Tibial artery (tissue), 4 donors: ENCODE measurements at places on chromosomes 12 and 14.

DNA sequence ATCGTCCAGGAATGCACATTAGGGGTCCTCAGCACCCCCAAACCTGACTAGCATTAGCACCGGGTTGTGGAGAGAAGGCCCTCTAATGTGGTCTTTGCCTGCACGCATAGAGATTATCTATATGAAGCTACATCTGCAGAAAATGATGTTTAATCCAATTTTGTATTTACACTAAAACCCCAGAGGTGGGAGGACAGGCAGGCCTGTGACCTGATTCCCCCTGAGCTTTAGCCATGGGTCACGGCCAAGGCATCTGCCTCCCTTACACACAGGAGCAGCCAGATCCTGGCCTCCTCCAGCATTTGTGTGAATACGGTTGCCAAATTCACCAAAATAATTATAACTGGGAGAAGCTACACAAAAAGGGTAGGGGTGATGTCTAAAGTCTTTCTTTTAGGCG lies 7.0 kb downstream of the APOLD1 start:
- peaks cover 29% of the 10 kb centered on the region for H3K4me1 ChIP-seq
- no peaks in the 10 kb centered on the region for H3K27me3 ChIP-seq
- no peaks in the 10 kb centered on the region for H3K36me3 ChIP-seq
- DNase-seq = no peak

GRCh38 chr12:45668641-45669040 lies 60.9 kb upstream of the ARID2 start:
- H3K27me3 ChIP-seq = no peaks in the 10 kb centered on the region
- DNase-seq = no peak

- no peaks in the 10 kb centered on the region for H3K36me3 ChIP-seq
- H3K4me1 ChIP-seq = no peaks in the 10 kb centered on the region
- no peak overlapping the region for H3K4me3 ChIP-seq
Observed at GRCh38 chr12:85653731-85654455, 182.3 kb downstream of the RASSF9 start.

- no peaks in the 10 kb centered on the region for H3K36me3 ChIP-seq
- no peak for DNase-seq
- H3K4me1 ChIP-seq = no peaks in the 10 kb centered on the region
- H3K27ac ChIP-seq = no peak overlapping the region
- no peak overlapping the region for H3K4me3 ChIP-seq
- H3K27me3 ChIP-seq = no peaks in the 10 kb centered on the region
Observed at GRCh38 chr14:28163233-28163632, 603.4 kb upstream of the FOXG1 start.

DNA sequence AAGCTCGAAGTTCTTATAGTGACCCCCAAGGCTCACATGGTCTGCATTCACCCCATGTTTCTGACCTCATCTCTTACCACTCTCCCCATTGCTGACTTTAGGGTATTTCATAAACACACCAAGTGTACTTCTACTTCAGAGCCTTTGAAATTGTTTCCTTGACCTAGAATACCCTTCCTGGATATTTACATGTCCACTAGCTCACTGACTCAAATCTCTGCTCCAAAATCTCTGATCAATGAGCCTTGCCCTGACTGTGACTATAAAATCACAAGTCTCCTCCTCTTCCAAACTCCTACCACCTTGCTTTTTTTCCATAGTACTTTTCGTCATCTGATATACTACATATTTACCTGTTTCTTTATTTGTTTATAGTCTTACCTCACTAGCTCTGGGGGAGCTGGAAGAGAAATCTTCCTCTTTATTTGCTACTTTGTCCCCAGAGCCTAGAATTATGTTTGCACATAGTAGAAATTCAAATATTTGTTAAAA lies 105.1 kb downstream of the RMST start:
- no peaks in the 10 kb centered on the region for H3K36me3 ChIP-seq
- DNase-seq = no peak
- H3K27me3 ChIP-seq = no peaks in the 10 kb centered on the region

DNA sequence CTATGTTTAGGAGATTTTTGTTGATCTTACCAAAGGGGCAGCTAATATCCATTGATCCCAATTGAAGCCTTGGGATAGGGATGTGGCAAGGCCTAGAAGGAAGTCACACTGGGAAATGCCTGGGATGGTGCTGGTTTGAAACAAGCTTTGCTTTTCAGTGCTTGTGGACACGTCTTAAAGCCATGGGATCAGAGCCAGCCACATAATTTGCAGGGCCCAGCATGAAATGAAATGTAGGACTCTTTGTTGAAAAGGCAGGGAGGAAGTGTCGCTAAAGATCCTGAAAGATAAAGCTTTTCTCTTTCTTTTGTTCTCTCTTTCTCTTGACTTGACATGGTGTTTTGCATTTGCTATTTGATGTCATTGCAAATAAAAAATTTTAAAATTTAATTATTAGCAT lies 5.0 kb downstream of the TTC9 start:
- H3K36me3 ChIP-seq = no peaks in the 10 kb centered on the region
- H3K27me3 ChIP-seq = peaks cover 8% of the 10 kb centered on the region
- no peaks in the 10 kb centered on the region for H3K4me1 ChIP-seq
- H3K4me3 ChIP-seq = no peak overlapping the region
- no peak overlapping the region for H3K27ac ChIP-seq
- no peak for DNase-seq

GRCh38 chr14:104794993-104795780 lies at the start of gene AKT1:
AKT1 (minus strand) TSS chr14:104795748; CDS start chr14:104792643, 3,105 bp downstream.
- DNase-seq = no peak
- no peaks in the 10 kb centered on the region for H3K27me3 ChIP-seq
- H3K4me1 ChIP-seq = peaks cover 63% of the 10 kb centered on the region
- H3K36me3 ChIP-seq = peaks cover 6% of the 10 kb centered on the region
- peak within 1 kb of the TSS; percentile 83 for H3K27ac ChIP-seq
- peak within 1 kb of the TSS; percentile 90 for H3K4me3 ChIP-seq

GRCh38 chr12:75048767-75049166 lies 160.9 kb downstream of the KCNC2 start:
- H3K27me3 ChIP-seq = no peaks in the 10 kb centered on the region
- no peaks in the 10 kb centered on the region for H3K36me3 ChIP-seq
- no peak overlapping the region for H3K27ac ChIP-seq
- no peak for DNase-seq
- H3K4me1 ChIP-seq = no peaks in the 10 kb centered on the region

DNA sequence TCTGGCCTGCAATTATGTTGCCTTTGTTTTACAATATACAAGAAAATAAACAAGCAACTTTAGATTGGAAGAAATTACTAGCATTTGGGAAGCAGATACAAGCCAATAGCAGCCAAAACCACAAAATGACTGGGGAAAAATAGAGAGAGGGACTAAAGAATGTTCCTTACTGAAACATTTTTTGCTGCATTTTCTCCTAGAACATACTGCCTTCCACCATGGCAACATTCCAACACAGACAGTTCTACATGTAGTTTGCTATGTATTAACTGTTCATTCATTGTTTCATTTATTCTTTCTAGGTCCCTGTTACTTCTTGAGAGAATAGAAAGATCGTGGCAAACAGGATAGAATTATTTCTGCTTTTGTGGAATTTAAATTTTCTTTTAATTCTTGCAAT lies 530.2 kb downstream of the RPS29 start:
- DNase-seq = no peak
- H3K4me1 ChIP-seq = no peaks in the 10 kb centered on the region
- no peak overlapping the region for H3K4me3 ChIP-seq
- H3K27me3 ChIP-seq = no peaks in the 10 kb centered on the region
- no peak overlapping the region for H3K27ac ChIP-seq
- H3K36me3 ChIP-seq = no peaks in the 10 kb centered on the region

- no peaks in the 10 kb centered on the region for H3K27me3 ChIP-seq
- H3K36me3 ChIP-seq = peaks cover under 1% of the 10 kb centered on the region
- no peak overlapping the region for H3K4me3 ChIP-seq
- no peak for DNase-seq
- peaks cover 5% of the 10 kb centered on the region for H3K4me1 ChIP-seq
Observed at GRCh38 chr12:49832836-49833421, 4.7 kb upstream of the NCKAP5L start.

DNA sequence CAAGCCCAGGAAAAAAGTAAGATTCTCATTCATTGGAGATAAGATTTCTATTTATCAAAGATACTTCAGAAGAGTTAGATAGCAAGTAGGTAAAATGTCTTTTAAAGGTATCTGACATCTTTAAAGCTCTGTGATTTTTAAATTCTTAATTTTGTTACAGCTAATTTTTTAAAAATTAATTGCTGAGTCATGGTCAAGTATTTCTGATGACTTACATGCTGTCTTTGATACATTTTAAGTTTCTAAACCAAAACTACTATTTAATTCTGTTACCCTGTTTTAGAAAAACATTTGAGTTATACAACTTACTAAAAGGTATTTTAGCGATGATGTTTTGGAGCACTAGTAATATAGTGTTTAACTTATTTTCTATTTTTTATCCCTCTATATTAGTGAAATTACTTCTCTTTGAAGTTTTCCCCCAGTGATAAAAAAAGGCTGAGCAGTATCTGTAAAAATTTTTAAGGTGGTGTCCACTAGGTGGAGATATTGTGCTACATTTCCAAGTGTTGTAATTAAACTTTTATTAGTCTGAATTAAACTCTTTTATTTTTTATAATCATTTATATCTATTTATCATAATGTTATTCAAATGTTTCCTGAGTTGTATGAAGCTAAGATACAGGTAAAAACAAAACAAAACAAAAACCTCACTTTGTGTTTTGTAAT lies 11.5 kb downstream of the ALG10 start:
- no peak overlapping the region for H3K4me3 ChIP-seq
- no peak overlapping the region for H3K27ac ChIP-seq
- DNase-seq = no peak
- no peaks in the 10 kb centered on the region for H3K36me3 ChIP-seq
- no peaks in the 10 kb centered on the region for H3K4me1 ChIP-seq

- no peaks in the 10 kb centered on the region for H3K4me1 ChIP-seq
- DNase-seq = no peak
- H3K27me3 ChIP-seq = peaks cover 5% of the 10 kb centered on the region
- H3K27ac ChIP-seq = no peak overlapping the region
- no peaks in the 10 kb centered on the region for H3K36me3 ChIP-seq
- H3K4me3 ChIP-seq = no peak overlapping the region
Observed at GRCh38 chr12:117114784-117115183, 15.6 kb upstream of the TESC start.

- H3K4me3 ChIP-seq = no peak overlapping the region
- DNase-seq = no peak
- H3K36me3 ChIP-seq = no peaks in the 10 kb centered on the region
Observed at GRCh38 chr12:62599854-62600437, 133.3 kb downstream of the MON2 start.

DNA sequence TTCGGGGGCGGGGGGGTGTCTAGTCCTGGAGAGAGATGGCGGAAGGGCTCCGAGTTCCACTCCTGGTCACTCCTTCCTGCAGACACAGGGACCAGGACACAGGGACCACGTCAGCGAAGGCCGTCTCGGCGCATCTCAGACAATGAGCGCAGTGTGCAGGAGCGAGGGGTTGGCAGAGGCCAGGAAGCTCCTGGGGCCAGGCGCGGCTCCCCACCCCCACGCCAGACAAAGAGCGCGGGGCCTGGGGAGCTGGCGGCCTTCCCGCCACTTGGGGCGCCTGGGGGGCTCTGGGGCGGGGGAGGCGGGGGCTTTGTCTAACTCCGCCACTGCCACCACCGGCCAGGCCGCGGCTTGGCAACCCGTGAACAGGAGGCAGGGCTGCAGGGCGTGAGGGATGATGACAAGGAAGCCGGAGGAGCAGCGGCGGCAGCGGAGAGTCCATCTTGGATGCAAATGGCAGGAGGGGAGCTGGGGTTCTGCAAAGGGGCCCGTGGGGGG lies 2.2 kb downstream of the CDK2AP1 start:
- H3K4me3 ChIP-seq = peak overlapping the region; percentile 90
- peaks cover 16% of the 10 kb centered on the region for H3K36me3 ChIP-seq
- H3K27me3 ChIP-seq = no peaks in the 10 kb centered on the region
- peaks cover 42% of the 10 kb centered on the region for H3K4me1 ChIP-seq
- no peak for DNase-seq

- peaks cover 17% of the 10 kb centered on the region for H3K27me3 ChIP-seq
- H3K36me3 ChIP-seq = no peaks in the 10 kb centered on the region
- DNase-seq = no peak
- H3K4me1 ChIP-seq = no peaks in the 10 kb centered on the region
Observed at GRCh38 chr14:101336183-101336582, 225.1 kb upstream of the DIO3 start.

DNA sequence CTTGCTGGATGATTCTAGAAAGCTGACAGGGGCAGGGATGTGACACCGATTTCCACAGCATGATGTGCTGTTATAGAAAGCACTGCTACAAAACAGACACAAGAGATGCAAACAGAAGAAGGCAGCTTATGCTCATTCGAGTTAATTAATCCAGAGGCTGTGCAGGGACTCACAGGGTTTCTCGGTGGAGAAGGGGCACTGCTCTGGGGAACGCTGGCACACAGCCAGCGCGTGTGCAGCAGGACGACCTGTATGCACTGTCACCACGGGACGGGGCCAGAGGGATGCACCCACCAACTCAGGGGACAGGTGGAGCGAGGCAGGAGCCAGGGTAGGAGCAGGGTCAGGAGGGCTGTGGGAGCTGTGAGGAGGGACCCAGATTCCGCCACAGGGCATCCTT lies 143.5 kb downstream of the RIMBP2 start:
- H3K27me3 ChIP-seq = no peaks in the 10 kb centered on the region
- no peaks in the 10 kb centered on the region for H3K4me1 ChIP-seq
- no peak overlapping the region for H3K4me3 ChIP-seq

- H3K4me3 ChIP-seq = no peak overlapping the region
- peaks cover 97% of the 10 kb centered on the region for H3K36me3 ChIP-seq
Observed at GRCh38 chr12:57192920-57193319, 23.7 kb upstream of the NXPH4 start.

- H3K36me3 ChIP-seq = no peaks in the 10 kb centered on the region
- no peak for DNase-seq
- no peak overlapping the region for H3K27ac ChIP-seq
Observed at GRCh38 chr14:80714474-80714873, 227.1 kb downstream of the CEP128 start.

GRCh38 chr12:54612225-54612750 lies 22.4 kb downstream of the LACRT start:
- H3K27ac ChIP-seq = no peak overlapping the region
- H3K27me3 ChIP-seq = no peaks in the 10 kb centered on the region
- H3K4me3 ChIP-seq = no peak overlapping the region
- no peak for DNase-seq
- H3K4me1 ChIP-seq = no peaks in the 10 kb centered on the region

GRCh38 chr12:82481954-82482353 lies 123.6 kb downstream of the METTL25 start:
- no peak overlapping the region for H3K27ac ChIP-seq
- no peaks in the 10 kb centered on the region for H3K4me1 ChIP-seq
- peaks cover 9% of the 10 kb centered on the region for H3K36me3 ChIP-seq
- no peak overlapping the region for H3K4me3 ChIP-seq

DNA sequence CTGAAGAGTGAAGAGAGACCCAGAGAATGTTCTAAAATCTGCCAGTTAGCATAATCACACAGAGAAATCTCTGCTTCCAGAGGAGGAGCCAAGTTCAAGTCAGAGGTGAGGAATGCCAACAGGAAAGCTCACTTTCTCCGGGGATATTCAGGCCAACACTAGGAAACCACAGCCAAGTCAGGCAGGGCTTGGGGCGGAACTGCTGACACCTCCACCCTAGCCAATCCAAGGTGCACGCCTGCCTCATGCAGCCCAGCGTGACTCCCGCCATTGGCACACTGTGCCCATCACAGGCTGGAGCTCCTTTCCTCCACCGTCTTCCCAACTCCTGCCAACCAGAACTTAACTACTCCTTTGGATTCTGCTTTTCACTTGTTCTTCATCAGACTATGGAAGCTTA lies 374.3 kb upstream of the CCDC196 start:
- H3K4me1 ChIP-seq = no peaks in the 10 kb centered on the region
- DNase-seq = no peak
- H3K36me3 ChIP-seq = no peaks in the 10 kb centered on the region
- no peaks in the 10 kb centered on the region for H3K27me3 ChIP-seq
- no peak overlapping the region for H3K4me3 ChIP-seq
